ENCODE measurements at places on chromosomes 16 and 17. TPM values are rescaled to one million over a fixed set of nuclear protein-coding genes. Genes with fewer than 3 reads are reported as not detected.
A peak's percentile ranks its signal among the peaks of the same experiment; 100 is the strongest.

Gene ANKRD13B
- total RNA-seq, result 18.5 TPM

Gene PRSS8
- total RNA-seq, result not detected

Gene ZP2
- total RNA-seq, result not detected

Gene EIF3C
- 104 TPM for total RNA-seq

Gene SRCIN1
- total RNA-seq, result not detected

Gene CYB561
- total RNA-seq, result 33.6 TPM

Gene GAS7
- total RNA-seq, result 3.6 TPM

Gene SPHK1
- 112 TPM for total RNA-seq

Gene ERN2
- not detected for total RNA-seq

Gene CCL1
- total RNA-seq, result not detected

Gene HOXB8
- not detected for total RNA-seq

Gene TMEM235
- not detected for total RNA-seq

DNA sequence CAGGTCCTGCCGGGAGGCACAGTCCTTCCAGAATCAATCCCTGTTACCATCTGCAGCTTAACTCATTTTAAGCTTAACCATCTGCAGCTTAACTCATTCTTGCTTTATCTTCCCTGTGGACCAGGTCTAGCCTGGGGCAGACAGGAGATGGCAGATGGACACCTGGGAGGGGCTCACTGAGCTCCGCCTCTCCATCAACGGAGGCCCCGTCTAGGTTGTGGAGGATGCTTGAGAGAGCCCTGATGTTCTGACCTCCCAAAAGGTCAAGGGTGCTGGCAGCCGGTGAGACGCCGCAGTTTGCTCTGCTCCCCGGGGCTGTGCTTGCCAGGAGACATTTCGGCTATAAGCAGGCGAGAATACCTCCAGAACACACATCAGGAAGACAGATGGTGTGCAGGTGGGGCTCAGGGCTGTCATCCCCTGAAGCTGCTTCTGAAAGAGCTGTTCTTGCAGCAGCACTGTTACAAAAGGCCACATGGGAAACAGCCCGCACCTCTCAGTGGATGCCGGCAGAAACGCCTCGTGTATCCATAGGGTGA is 41.3 kb downstream of the BAIAP2 start:
- DNase-seq, result no peak

DNA sequence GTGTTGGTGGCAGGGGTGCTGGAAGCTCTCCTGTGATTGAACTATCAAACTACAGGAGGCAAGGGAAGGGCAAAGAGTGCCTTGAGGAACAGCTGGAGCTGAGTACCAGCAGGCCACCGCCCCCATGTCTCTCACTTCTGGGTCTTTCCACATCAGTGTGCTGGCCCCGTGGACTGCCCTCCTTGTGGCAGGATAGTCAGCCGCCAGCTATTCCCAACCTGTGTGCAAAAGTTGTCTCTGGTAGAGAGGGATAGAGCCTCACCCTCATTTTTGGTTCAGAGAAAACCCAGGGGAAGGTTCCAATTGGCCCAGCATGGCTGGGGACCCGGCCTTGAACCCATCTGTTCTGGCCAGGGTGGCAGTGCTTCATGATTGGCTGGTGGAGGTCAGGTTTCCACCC is 211.8 kb downstream of the IRF8 start:
- DNase-seq, result no peak

DNA sequence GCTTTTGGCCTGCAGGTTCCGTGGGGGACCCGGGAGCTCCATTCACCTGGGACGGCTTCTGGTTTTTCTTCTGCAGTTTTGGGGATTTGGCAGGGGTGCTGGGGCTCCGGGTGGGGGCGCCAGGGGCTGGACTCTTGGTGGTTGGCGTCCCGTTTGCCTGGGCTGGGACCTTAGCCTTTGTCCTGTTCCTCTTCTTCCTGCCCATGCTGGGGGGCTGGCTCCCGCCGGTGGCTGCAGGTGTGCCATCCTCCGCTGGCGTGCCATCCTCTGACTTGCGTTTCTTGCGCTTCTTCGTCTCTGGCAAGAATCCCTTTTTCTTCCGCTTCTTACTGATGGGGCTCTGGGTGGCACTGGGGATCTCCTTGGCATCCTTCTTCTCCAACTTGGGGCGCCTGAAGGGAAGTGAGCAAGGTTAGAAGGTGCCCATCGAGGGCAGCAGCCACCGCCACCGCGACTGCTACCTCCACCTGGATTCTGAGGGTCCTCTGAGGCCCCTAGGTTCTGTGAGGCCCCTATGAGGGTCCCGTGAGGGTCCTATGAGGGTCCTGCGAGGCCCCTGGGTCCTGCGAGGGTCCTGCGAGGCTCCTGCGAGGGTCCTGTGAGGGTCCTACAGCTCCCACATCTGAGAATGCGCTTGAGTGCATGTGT is 15.5 kb downstream of the MYBBP1A start:
- no peak for DNase-seq

DNA sequence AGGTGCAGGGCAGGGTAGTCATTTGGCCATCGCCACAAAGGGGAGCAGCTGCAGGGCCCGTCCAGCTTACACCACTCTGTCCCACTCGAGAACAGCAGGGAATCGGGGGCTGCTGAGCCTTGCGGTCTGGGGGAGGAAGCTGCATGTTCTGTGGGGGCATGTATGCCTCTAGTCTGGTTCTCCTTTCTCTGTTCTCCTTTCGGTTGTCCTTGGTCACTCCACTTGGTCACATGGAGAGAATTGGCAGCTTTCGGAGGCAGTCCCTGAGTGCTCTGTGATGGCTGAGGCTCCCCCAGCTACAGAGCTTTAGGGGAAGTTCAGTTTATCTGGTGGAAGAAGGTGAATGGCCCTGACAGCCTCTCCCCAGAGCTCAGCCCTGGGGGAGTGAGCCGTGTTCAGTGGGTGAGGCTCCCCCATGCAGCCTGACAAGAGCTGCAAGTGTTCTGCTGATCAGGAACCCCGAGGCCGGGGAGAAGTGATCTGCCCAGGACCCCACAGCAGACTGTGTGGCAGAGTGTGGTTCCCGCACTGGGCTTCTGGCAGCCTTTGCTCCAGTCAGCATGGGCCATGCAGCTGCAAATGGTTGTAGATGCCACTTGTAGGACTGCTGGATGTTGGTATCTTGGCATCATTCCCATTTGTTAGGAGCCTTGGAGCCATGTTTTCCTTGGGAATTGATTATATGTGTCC is 22.3 kb upstream of the SMPD3 start:
- DNase-seq, result peak; percentile 37

DNA sequence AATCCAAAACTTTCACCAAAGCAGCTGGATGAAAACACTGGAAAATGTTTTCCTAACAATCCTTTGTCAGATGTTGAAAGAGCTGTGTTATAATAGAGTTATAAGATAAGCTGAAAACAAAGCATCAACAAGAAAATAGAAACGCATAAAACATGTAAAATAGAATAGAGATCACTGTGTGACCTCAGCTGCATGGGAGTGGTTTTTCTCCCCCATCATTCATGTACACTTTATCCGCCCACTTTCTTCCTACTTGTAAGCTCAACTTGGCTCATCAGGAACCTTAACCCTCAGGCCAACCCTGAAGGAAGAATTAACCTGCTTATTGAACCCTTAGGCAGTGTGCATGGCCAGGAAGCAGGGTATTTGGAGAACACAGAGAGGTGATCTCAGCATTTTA is 238.5 kb upstream of the PMFBP1 start:
- DNase-seq, result no peak

GRCh38 chr17:58344791-58345157 is 7.2 kb downstream of the SUPT4H1 start:
- no peak for DNase-seq

GRCh38 chr17:82218349-82219075 is 5.9 kb upstream of the CCDC57 start:
- DNase-seq, result peak; percentile 84

GRCh38 chr17:79365836-79366770 is 244.7 kb downstream of the RBFOX3 start:
- peak; percentile 70 for DNase-seq

- no peak for DNase-seq
These were observed 34.8 kb upstream of the MTSS2 start for GRCh38 chr16:70720425-70721201.

- DNase-seq, result peak; percentile 88
These were observed 46.9 kb downstream of the IRX6 start for GRCh38 chr16:55370762-55371482.

GRCh38 chr17:47719411-47720152 is 13.5 kb upstream of the TBX21 start:
- DNase-seq, result peak; percentile 98

DNA sequence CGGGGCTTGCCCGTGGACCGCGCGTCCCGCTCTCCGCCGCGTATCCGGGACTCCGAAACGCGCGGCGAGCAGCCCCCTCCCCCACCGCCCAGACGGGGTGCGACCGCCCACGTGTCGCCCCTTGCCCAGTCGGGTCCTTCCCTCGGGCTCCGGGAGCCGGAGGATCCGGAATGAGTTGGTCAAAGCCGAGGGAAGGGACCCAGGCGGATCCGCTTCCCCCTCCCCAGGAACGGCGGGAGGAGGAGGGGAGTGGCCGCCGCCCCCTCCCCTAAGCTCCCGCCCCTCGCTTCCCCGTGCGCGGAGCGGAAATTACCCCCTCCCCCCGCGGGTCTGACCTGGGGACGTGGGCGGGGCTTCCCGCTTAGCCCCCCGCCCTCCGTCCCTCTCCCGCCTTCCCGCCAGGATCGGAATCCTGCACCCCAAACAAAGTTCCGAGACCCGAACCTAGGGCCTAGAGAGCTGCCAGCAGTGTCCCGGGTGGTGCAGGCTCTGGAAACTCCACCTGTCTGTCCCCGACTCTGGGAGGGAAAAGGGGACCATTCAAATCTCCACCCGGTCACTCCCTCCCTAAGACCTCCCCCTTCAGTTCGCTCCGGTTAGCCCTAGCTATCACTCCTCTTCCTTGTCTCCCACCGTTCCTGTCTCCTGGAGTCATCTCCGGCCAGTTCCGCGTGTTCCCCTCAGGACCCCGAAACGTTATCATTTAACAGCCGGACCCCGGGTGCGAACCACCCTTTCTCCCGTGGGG is 1.0 kb upstream of the IGF2BP1 start:
- peak; percentile 73 for DNase-seq

DNA sequence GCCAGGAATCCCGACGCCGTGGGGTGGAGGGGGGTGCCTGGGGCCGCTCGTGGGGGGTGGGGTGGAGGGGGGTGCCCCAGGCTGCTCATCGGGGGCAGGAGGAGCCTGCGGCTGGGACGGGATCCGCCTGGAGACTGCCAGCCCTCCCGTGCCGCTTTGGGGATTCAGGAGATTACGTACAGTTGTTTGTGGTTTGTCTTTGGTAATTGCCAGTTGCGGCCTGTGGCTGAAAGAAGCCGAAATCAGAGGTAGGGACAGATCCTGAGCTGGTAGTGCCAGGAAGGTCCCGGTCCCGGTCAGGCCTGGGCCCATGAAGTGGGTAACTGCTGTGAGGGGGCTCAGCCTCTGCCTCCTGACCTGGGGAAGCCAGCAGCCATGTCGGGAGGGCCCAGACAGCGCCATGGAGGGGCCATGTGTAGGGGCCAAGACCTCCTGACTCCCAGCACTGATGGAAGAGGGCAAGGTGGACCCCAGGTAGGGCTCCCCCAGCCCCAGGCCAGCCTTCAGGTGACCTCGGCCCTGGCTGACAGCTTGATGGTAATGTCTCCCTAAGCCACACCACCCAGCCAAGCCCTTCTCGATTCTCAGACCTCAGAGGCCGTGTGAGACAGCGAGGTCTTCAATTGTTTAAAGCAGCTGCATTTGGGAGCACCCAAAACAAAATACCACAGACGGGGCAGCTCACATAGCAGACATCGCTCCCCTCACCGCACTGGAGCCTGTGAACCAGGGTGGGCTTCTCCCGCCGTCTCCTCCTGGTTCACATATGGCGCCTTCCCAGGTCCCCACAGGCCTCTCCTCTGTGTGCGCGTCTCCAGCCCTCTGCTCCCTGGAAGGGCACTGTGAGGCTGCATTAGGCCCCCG is 34.9 kb upstream of the SSTR5 start:
- no peak for DNase-seq

DNA sequence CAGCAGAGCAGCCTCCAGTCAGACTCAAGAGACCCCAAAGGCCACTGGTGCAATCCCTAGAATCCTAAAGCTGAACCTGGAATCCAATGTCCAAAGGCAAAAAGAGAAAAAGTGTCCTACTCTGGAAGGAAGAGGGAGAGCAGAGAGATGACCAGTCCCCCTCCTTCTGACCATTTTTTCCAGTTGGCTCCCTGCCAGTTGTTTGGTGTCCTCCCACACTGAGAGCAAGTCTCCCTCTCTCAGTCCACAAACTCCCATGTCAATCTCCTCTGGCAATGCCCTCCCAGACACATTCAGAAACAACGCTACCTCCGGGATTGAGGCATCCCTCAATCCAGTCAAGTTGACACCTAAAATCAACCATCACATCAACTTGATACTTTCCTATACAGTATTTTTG is 4.3 kb upstream of the CLEC19A start:
- no peak for DNase-seq

GRCh38 chr17:27818401-27819105 is 18.2 kb upstream of the NOS2 start:
- no peak for DNase-seq

DNA sequence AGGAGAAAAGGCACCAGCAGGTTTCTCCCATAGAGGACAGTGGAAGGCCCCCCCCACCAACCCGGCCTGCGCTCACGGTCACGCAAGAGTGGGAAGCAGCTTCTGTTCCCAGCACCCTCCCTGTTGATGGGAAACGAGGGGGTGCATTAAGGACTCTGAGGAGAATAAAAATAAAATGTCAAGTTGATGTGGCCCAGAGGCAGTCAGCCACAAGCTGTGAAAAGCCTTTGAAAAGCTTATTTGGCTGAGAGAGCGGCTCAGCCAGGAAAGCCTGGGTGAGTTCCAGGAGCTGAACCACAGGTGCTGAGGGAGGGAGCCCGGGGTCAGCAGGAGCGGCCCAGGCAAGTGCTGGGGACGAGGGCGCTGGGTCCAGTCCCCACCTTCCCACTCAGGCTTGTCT is 26.9 kb upstream of the SPATA32 start:
- DNase-seq, result peak; percentile 26

DNA sequence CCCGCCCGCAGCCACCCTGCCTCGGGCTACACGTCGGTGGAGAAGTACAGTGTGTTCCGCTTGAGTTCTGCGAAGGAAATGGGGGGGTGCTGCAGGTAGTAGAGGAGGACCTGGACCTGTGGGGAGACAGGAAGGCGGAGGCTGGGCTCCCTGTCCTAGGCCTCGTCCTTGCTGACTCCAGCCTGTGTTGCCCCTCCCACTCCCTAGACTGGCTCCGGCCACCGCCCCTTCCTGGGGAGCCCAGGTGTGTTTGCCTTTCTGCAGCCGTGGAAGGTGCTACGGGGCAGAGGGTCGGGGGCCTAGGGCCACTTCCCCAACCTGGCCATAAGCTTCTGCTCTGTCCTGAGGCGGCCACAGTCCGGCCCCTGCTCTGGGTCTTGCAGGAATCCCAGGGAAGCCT is 9.1 kb downstream of the TIMM22 start:
- peak; percentile 73 for DNase-seq

DNA sequence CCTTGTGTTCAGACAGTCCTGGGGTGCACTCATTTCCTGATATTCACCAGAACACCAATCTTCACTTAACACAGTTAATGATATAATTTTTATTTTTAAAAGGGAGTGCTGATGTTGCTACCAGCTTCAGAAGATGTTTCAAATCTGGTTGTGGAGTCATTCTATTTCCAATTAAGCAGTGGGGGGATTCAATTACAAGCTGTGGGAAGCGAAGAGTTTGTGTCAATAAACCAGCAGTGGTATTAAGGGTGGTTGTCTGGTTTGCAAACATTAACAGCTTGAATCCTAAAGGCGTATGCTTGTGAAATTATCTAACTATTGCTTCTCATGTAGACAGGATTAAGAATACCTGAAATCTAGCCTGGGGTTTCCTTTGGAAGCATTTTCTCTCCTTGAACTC is 1637.5 kb upstream of the GOT2 start:
- no peak for DNase-seq
